ENCODE measurements at places on chromosomes 12 and 14.

GRCh38 chr12:87720967-87721366 is 308.2 kb downstream of the C12orf50 start:
- DNase-seq = no peak

DNA sequence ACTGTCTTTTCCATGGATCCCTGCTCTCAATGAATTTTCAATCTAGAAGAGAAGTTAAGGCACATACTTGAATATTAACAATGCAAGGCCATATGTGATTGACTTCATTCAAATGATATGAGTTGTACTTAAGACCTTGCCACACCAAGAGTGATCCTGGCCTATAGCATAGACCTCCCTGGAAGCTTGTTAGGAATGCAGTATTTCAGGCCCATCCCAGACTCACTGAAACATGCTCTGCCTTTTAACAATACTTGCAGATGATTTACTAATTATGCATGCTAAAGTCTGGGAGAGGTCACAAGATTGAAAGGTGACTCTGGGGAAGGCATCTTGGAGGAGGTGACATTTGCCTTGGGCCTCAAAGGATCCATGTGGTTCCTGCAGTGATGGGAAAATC is 43.2 kb downstream of the RFX4 start:
- no peak for DNase-seq

- no peak for DNase-seq
These were observed 743 bp upstream of the DTX1 start for GRCh38 chr12:113055594-113056380.

GRCh38 chr12:68131867-68132414 is 27.6 kb downstream of the IFNG start:
- no peak for DNase-seq

DNA sequence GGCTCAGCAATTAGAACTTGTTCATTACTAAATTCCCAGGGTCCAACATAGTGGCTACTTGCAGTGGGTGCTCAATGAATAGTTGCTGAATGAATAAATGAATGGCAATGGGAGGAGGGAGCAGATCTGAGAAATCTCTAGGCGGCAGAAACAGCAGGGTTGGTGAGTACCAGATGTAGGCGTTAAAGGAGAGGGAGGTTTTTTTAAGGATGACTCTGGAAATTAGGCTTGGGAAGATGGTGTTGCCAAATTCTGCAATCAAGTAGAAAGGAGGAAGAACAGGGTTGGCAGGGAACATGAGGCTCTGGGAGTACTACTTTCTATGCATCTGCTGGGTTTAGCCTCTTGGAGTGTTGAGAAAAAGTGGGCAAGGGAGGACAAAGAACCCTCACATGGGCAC is 207.1 kb downstream of the APAF1 start:
- DNase-seq = no peak
